ENCODE measurements at places on chromosomes 5 and 9.

DNA sequence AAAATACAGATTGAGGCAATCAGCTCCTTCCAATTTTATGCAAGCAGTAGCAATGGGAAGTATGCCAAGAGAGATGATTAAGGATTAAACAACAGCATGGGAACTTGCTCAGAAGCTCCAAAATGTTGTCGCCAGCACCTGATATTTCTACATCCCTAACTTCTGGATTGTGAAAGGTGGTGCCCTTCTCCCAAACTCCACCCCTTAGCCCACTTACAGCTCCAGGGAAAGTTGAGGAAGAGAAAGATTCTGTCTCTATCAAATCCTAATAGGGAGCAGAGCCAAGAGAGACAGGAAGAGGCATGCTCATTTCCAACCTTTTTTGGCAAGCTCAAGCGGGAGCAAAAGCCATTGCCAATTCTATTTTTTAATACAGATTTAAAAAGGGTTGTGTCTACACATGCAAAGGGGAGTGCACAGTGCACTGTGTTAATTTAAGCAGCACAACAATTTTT is 92.4 kb upstream of the NR3C1 start:
- DNase-seq, result peak; percentile 48

DNA sequence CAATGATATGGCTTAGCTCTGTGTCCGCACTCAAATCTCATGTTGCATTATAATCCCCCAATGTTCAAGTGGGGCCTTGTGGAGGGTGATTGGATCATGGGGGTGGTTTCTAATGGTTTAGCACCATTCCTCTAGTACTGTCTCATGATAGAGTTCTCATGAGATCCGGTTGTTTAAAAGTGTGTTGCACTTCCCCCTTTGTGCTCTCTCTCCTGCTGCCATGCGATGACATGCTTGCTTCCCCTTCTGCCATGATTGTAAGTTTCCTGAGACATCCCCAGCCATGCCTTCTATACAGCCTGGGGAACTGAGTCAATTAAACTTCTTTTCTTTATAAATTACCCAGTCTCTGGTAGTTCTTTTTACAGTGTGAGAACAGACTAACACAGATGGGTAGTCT is 427.1 kb downstream of the CHSY3 start:
- no peak for DNase-seq

DNA sequence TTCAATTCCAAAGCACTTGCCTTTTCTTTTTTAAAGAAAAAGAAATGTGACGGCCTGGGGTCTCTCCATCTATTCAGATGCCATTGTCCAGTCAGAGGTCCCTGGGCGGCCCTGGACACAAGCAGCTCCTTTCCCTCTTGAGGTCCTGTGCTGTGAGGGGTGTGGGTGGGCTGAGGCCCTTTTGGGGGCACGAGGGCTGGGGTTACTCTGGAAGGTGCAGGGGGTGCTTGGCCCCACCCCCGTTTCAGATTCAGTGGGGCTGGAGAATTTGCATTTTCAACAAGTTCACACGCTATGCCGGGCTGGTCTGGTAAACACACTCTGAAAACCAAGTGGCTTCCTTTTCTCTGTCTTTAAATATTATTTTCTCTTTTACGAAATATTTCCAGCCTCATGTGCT is 91.4 kb upstream of the PHYKPL start:
- no peak for DNase-seq

- DNase-seq, result no peak
Measured at GRCh38 chr9:27282269-27282668, 14.7 kb downstream of the EQTN start.

DNA sequence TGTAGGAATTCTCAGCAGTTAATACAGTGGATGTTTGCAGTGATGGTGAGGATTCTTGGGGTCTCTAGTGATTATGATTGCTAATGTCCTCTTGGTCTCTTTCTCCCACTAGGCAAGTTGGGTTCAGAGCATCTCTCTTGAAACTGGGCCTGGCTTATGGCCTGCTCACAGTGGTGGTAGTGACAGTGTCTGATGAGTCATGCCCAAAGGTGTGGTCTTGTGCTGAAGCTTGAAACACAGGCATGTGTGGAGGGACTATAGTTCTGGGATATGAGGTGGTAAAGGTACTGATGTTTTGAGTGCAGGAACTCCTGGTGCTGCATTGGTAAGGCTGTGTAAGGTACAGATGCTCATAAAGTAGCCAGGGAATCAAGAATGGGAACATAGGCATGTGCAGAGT is 231.1 kb downstream of the FAM170A start:
- DNase-seq, result no peak

DNA sequence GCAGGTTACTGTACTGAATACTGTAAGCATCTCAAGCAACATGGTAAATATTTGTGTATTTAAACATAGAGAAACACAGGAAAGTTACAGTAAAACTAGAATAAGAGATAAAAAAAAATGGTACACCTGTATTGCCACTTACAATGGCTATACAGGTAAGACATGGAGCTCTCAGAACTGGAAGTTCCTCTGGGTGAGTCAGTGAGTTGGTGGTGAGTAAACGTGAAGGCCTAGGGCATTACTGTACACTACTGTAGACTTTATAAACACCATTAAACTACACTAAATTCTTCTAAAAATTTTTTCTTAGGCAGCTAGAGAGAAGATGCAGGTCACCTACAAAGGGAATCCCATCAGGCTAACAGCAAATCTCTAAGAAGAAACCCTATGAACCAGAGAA is 872.9 kb downstream of the TAF11L14 start:
- no peak for DNase-seq

DNA sequence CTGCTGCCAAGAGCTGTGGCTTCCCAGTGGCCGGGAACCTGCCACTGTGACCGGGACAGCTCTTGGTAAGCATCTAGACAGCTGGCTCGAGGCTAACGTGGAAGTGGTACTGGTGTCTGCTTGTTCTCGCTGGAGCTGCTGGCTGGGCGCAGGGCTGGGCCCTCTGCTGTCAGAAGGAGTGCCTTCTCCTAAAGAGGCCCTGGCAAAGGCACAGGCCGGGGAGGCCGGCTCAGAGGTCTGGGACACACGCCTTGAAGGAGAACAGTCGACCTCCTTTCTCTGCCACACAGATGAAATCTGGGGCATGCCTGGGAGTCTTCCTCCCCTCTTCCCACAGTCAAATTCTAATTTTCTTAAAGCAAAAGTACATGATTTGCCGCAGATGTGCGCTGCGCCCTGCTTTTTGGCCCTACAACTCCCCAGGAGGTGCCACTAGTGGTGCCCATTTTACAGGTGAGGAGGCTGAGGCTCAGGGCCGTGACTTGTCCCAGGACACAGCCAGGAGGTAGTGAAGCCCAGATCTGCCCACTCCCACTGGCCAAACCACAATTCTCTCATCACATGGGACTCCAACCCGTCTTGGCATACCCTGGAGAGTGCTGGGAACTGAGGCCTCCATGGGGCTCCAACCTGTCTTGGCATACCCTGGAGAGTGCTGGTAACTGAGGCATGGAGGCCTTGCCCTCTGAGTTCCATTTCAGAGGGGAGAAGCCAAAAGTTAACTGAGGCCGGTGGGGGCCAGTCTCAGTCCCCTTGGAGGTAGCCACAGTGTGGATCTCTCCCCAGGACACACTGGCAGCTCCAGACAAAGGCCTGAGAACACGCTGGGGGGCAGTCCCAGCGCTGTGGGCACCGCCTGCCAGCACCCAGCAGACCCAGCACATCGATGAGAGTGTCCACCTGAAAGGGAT is 12.0 kb upstream of the RXRA start:
- DNase-seq, result no peak

DNA sequence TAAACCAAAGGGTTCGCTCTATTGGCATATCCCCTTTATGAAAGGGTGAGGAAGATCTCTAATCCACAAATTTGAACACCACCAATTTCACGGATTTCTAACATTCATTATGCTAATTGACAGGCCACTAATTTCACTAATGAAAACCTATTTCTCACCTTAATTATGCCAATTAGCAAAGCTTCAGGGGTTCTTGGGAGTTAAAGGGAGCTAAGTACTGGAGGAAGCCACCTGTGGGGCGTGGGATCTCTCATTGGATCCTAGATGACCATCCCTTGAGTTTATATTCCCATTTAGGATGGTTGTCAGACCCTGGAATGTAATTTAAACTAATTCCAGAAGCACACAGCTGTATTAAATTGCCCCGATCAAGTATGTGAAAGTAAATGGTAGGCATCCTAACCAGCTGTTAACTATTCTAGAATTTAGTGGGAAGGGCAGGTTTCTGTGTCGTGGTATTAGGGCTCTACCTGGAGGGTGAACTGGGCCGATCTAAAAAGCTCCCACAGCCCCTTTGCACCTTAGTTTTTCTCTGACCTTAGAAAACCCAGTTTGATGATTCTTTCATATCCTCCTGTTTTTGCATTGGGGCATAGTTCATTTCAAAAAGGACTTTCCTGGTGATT is 77.1 kb downstream of the C9orf152 start:
- no peak for DNase-seq

- DNase-seq, result no peak
Measured at GRCh38 chr5:93736284-93736683, 5.1 kb downstream of the POU5F2 start.

GRCh38 chr9:69421908-69422801 is 97.1 kb downstream of the ENTREP1 start:
- peak; percentile 83 for DNase-seq

All from hematopoietic multipotent progenitor cell treated with erythropoietin and hydrocortisone succinate and interleukin-3 and kit ligand, for 6 days (in vitro differentiated cells).